Foreskin keratinocyte (primary cell): ENCODE measurements at places on chromosomes 3 and 15. TPM values are rescaled to one million over a fixed set of nuclear protein-coding genes. Genes with fewer than 3 reads are reported as not detected.

Gene RBMS3
- polyA plus RNA-seq: 1.8 and 3.0 TPM in 2 replicates

Gene ZBED2
- polyA plus RNA-seq: 93.0 and 101 TPM in 2 replicates

Gene TUBGCP5
- polyA plus RNA-seq: 5.6 and 6.7 TPM in 2 replicates

Gene SMCO1
- polyA plus RNA-seq: not detected in 2 replicates

Gene MRAS
- 1.4 and 2.4 TPM in 2 replicates for polyA plus RNA-seq
